ENCODE measurements at places on chromosomes 12 and 14. TPM values are rescaled to one million over a fixed set of nuclear protein-coding genes. Genes with fewer than 3 reads are reported as not detected.
A peak's percentile ranks its signal among the peaks of the same experiment; 100 is the strongest.

GRCh38 chr12:94033101-94033500, 115.3 kb upstream of the PLXNC1 start:
- H3K36me3 ChIP-seq: no peaks in the 10 kb centered on the region
- H3K27ac ChIP-seq: no peak overlapping the region
- no peaks in the 10 kb centered on the region for H3K27me3 ChIP-seq
- no peak for DNase-seq
- H3K4me1 ChIP-seq: no peaks in the 10 kb centered on the region
- H3K4me3 ChIP-seq: no peak overlapping the region

DNA sequence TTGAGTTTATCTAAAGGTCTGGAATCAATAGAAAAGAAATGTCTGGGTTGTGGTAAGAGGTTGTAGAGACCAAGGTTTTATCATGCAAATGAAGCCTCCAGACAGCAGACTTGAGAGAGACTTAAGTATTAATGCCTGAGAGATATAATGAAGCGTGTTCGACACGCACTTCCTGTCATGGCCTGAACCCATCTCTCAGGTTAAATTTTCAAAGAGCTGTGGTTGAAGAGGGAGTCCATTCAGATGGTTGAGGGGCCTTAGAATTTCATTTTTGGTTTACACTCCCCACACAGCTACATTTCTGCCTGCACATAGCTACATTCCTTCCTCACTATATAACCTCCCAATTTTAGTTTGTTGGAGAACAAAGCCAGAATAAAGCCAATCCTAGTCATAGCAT, 10.1 kb upstream of the CLEC12A start:
- H3K27ac ChIP-seq: no peak overlapping the region
- H3K27me3 ChIP-seq: no peaks in the 10 kb centered on the region
- no peaks in the 10 kb centered on the region for H3K4me1 ChIP-seq
- H3K36me3 ChIP-seq: no peaks in the 10 kb centered on the region
- DNase-seq: no peak

GRCh38 chr14:67892466-67893100, 73.0 kb downstream of the RAD51B start:
- no peak overlapping the region for H3K4me3 ChIP-seq
- DNase-seq: no peak
- H3K27me3 ChIP-seq: no peaks in the 10 kb centered on the region
- H3K36me3 ChIP-seq: no peaks in the 10 kb centered on the region
- H3K4me1 ChIP-seq: no peaks in the 10 kb centered on the region

- no peak for DNase-seq
- H3K27ac ChIP-seq: no peak overlapping the region
- no peak overlapping the region for H3K4me3 ChIP-seq
Measured at GRCh38 chr14:35480119-35480769, 53.7 kb upstream of the INSM2 start.

- H3K36me3 ChIP-seq: no peaks in the 10 kb centered on the region
- H3K27me3 ChIP-seq: no peaks in the 10 kb centered on the region
- no peak overlapping the region for H3K27ac ChIP-seq
- DNase-seq: no peak
- H3K4me1 ChIP-seq: peaks cover 20% of the 10 kb centered on the region
Measured at GRCh38 chr12:11578461-11578993, 70.9 kb upstream of the ETV6 start.

GRCh38 chr14:68894802-68895703, 84.0 kb downstream of the ACTN1 start:
- H3K4me1 ChIP-seq: no peaks in the 10 kb centered on the region
- no peak overlapping the region for H3K4me3 ChIP-seq

- no peak overlapping the region for H3K27ac ChIP-seq
- H3K4me1 ChIP-seq: no peaks in the 10 kb centered on the region
- no peaks in the 10 kb centered on the region for H3K36me3 ChIP-seq
- H3K4me3 ChIP-seq: no peak overlapping the region
- no peaks in the 10 kb centered on the region for H3K27me3 ChIP-seq
- no peak for DNase-seq
Measured at GRCh38 chr14:86787717-86788116, 1205.3 kb downstream of the GALC start.

DNA sequence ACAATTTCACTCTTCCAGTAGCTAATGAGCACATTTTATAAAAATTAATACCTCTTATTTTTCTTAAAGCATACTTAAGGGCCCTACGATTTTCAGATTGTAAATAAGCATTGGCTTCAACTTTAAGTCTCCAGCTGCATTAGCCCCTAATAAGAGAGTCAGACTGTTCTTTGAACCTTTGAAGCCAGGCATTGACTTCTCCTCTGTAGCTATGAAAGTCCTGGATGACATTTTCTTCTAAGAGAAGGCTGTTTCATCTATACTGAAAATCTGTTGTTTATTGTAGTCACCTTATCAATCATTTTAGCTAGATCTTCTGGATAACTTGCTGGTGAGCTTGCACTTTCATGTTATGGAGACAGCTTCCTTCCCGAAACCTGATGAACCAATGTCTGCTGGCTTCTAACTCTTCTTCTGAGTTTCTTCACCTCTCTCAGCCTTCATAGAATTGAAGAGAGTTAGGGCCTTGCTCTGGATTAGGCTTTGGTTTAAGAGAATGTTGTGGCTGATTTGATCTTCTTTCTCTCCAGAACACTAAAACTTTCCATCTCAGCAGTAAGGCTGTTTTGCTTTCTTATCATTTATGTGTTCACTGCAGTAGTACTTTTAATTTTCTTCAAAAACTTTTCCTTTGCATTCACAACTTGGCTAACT, 377.1 kb upstream of the RGS6 start:
- H3K4me3 ChIP-seq: no peak overlapping the region
- no peaks in the 10 kb centered on the region for H3K27me3 ChIP-seq
- H3K36me3 ChIP-seq: no peaks in the 10 kb centered on the region
- no peak for DNase-seq
- H3K4me1 ChIP-seq: no peaks in the 10 kb centered on the region

- no peaks in the 10 kb centered on the region for H3K4me1 ChIP-seq
- no peak for DNase-seq
- no peaks in the 10 kb centered on the region for H3K36me3 ChIP-seq
- H3K27me3 ChIP-seq: no peaks in the 10 kb centered on the region
- H3K27ac ChIP-seq: no peak overlapping the region
- H3K4me3 ChIP-seq: no peak overlapping the region
Measured at GRCh38 chr14:99616832-99617800, 13.1 kb upstream of the CCDC85C start.

GRCh38 chr14:75260025-75260763, 18.4 kb upstream of the FOS start:
- no peak overlapping the region for H3K4me3 ChIP-seq
- H3K27me3 ChIP-seq: no peaks in the 10 kb centered on the region
- DNase-seq: no peak
- peak overlapping the region; percentile 87 for H3K27ac ChIP-seq
- no peaks in the 10 kb centered on the region for H3K4me1 ChIP-seq

- H3K36me3 ChIP-seq: no peaks in the 10 kb centered on the region
- DNase-seq: no peak
- no peaks in the 10 kb centered on the region for H3K4me1 ChIP-seq
- H3K27ac ChIP-seq: no peak overlapping the region
Measured at GRCh38 chr12:90871726-90872096, 83.3 kb downstream of the CCER1 start.

- DNase-seq: no peak
- H3K36me3 ChIP-seq: no peaks in the 10 kb centered on the region
- H3K27ac ChIP-seq: no peak overlapping the region
- no peak overlapping the region for H3K4me3 ChIP-seq
Measured at GRCh38 chr12:92992041-92992440, 62.9 kb upstream of the EEA1 start.

- peak overlapping the region; percentile 100 for H3K27ac ChIP-seq
- peak; percentile 90 for DNase-seq
- peak overlapping the region; percentile 100 for H3K4me3 ChIP-seq
- H3K36me3 ChIP-seq: no peaks in the 10 kb centered on the region
- H3K4me1 ChIP-seq: peaks cover 32% of the 10 kb centered on the region
- H3K27me3 ChIP-seq: no peaks in the 10 kb centered on the region
Measured at GRCh38 chr12:108730365-108731104, 783 bp downstream of the CORO1C start.

Gene TRAFD1
- polyA plus RNA-seq: 42.1 TPM

Gene GPRC5D
- polyA plus RNA-seq: not detected
